Stimulated activated CD4-positive, alpha-beta T cell treated with anti-CD3 and anti-CD28 coated beads, Interleukin-15, amount 100 ng/mL, for 1 hour (primary cell): ENCODE measurements at places on chromosomes 7 and 10.

GRCh38 chr7:144975882-144976281 is 140.0 kb upstream of the TPK1 start:
- no peak for DNase-seq

GRCh38 chr7:33774762-33775523 is 130.4 kb upstream of the BMPER start:
- DNase-seq, result no peak

GRCh38 chr7:71933426-71933825 is 478.7 kb downstream of the CALN1 start:
- DNase-seq, result no peak

DNA sequence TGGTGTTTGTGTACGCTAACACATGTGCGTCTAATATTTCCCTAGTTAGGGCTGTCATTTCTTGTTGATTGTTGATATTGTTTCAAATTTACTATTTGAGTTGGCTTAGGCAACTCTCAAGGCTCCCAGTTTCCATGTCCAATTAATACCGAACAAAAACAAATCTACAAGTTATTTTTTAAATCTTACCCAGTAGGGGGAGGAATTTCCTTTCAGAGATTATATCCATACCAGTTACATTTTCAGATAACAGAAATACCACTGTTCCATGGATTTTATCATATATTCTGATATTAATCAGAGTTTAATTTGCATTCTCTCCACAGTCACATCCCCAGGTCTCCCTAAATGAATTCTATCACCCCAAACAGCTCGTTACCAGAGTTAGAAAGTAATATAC is 7.2 kb upstream of the AKR1B10 start:
- DNase-seq, result no peak

DNA sequence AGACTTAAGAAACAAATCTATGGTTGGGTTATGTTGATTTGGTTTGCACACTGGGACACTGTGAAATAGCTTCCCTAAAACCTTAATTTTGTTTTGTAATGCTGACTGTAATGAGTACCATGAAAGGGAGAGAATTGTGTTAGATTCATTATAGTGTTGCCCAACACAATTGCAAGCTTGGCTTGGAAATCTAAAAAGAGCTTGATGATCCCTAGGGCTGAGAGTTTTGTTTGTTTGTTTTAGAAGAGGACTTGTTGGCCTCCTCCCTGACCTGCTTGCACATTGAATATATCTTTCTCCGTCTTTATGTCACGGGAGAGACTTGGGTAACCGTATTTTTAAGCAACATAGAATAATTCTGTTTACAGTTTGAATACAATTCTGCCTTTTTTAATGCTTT is 410.1 kb downstream of the ARL4A start:
- DNase-seq, result no peak

- no peak for DNase-seq
Measured at GRCh38 chr7:148787571-148788295, 89.0 kb downstream of the CUL1 start.

DNA sequence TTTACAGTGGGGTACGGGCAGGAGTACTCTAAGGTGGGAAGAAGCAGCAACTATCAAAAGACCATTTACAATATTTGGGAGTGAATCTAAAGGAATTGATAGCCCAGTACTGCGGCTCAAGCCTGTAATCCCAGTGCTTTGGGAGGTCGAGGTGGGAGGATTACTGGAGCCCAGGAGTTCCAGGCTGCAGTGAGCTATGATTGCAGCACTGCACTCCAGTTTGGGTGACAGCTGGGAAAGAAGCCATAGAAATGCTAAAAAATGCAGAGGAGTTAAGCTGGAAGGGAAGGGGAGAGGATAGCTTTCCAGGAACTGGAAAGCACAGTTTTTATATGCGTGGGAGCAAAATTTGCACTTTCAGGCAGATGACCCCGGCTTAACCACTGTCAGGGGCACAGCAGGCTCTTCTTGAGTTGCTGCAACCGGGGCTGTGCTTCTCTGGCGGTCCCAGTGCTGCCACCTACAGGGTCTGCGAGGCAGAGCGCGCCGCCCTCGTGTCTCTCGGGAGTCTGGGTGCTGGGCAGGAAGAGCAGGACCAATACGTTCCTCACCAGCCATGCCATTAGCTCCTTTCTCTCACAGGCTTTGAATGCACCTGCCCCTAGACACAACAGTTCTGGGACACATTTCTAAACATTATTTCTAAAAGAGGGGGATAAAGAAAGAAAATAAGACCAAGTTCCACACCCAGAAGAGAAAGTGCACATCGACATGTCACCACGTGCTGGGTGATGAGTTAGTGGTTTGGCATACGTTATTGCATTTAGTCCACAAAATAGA is 10.1 kb upstream of the BMPER start:
- peak; percentile 37 for DNase-seq

DNA sequence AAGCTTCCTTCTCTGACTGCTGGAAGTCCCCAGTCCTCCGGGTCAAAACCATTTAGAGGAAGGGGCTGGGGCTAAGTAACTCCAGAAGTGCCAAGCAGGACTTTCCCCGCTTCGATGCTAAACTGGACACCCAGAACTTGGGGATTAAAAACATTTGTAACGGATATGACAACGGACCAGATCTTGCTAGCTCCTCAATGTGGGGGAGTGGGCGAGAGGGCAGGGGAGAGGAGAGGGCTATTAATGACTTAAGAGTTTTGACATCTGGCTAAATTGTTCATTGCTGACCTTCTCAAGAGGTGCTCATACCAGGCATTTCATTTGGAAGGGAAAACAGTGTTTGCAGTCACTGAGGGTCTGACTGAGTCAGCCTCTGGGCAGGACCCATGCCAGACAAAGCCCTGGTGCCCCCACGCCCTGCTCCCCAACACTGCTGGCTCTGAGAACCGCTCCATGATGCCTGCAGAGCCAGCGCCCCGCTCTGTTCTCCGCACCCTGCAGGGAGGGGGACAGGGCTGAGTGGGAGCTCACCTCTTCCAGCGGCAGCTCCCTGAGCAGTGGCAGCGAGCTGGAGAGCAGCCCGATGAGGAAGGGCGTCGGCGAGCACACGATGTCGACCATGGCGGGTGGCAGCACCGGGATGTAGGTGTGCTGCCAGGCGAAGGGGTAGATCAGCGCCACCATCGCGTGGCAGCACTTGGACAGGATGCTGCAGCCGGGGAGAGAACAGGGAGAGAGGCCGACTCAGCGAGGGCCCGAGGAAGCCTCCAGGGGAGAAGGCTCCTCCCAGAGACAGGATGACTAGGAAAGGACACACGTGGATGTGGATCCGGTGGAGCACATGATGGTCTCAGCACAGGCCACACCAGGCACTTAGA is 47.7 kb upstream of the MKRN1 start:
- DNase-seq, result no peak

GRCh38 chr10:55474258-55474657 is 673.2 kb upstream of the PCDH15 start:
- no peak for DNase-seq

DNA sequence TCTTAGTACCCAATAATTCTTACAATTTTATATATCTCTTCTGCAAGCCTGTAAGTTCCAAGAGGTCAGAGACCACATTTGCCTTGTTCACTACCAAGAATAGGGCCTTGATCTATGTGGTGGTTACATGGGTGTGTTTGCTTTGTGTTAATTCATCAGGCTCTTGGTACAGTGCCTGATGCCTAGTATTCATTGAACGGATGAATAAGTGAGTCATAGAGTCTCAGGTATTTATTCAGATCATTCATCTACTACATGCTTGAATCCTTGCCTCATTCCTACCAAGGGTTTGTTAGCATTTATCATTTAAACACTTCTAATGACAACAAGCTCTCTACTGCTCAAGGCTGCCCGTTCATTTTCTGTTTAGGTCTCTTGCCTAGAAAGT is 11.3 kb upstream of the SGPL1 start:
- no peak for DNase-seq

GRCh38 chr10:97427571-97428179 is 1.7 kb downstream of the PGAM1 start:
- no peak for DNase-seq

- DNase-seq, result no peak
Measured at GRCh38 chr10:75773813-75774782, 342.7 kb downstream of the LRMDA start.

- no peak for DNase-seq
Measured at GRCh38 chr7:66297579-66297978, 92.4 kb downstream of the TPST1 start.

DNA sequence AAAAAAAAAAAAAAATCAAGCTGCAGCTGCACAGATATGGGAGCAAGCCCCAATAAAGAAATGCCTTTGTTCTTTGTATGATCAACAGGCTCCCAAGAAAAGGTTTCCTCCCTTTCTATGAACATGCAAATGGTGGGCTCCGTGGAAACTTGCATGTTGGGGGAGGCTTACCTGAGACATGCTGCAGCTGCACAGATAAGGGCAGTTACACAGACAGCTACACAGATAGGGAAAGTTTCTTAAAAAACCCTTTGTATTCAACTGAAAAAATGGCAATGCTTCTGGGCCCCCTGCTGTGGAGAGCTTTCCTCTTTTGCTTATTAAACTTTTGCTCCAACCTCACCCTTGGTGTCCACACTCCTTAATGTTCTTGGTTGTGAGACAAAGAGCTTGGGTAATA is 29.8 kb upstream of the ZNF746 start:
- DNase-seq, result no peak

- DNase-seq, result no peak
Measured at GRCh38 chr7:128322040-128322643, 21.6 kb downstream of the RBM28 start.

DNA sequence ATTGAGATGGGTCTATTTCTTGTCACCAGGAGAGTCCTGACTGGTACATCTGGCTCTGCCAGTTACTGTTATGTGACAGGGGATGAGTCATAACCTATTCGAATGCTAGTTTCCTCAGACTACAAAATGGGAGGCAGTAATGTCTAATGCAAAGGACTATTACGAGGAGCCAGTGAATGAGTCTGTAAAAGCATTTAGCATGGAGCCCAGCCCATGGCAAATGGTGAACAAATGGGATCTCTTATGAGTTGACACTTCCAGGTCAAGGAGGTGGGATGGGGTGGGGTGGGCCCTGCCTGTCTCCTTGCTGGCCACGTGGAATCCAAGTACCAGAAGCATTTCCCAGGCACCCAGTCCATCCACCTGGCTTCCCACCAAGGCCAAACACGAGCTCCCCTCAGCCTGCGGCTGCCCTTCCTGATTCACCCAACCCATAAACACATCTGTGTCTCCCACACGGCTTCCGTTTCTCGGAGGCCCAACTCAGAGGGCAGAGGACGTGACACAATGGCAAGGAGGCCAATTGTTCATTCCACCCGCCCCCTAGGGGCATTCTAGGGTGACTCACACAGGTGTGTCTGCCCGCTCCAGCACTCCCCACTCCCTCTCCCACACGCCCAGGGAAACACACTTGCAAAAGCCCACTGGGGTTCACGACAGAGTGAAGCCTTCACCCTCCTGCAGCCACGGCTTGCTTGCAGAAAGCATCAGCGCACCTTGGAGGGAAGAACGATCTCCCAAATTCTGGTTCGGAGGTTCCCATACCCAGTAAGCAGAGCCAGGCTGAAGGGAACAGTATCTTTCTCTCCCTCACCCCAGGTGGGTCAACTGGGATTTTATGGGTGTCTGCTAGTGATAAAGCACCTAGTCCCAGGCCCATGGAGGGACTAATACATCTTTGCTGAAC is 109.8 kb downstream of the SH3PXD2A start:
- peak; percentile 36 for DNase-seq

DNA sequence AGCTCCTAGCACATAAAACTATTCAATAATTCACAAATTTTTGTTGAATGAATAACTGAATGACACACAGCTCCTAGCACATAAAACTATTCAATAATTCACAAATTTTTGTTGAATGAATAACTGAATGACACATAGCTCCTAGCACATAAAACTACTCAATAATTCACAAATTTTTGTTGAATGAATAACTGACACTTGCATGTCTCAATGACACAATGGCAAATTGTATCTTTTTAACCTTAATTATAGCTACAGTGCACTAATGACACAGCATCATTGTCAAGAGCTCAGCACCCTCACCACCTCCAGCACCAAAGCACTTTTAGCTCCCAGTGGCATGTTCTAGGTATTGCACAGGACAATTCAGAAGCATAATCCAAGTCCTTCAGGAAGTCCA is 131.6 kb downstream of the PDE1C start:
- DNase-seq, result no peak

DNA sequence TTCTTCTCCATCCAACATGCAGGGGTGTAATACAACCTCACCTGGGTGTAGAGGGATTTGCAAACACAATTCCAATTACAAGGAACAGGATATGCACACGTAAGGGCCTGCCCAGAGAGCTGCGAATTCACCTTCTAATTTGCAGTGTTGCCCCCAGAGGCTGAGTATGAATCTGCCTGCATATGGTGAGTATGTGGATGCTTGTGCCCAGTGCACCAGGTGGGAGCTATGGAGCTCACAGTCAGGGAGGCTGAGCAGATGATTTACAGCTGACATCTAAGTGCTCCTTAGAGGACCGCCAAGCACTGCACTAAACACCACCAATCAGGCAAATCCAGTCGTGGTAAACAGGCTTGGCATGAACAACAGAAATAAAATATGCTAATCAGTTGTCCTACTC is 132.0 kb downstream of the RELN start:
- DNase-seq, result no peak

GRCh38 chr10:125300937-125301336 is 140.6 kb upstream of the CTBP2 start:
- no peak for DNase-seq

DNA sequence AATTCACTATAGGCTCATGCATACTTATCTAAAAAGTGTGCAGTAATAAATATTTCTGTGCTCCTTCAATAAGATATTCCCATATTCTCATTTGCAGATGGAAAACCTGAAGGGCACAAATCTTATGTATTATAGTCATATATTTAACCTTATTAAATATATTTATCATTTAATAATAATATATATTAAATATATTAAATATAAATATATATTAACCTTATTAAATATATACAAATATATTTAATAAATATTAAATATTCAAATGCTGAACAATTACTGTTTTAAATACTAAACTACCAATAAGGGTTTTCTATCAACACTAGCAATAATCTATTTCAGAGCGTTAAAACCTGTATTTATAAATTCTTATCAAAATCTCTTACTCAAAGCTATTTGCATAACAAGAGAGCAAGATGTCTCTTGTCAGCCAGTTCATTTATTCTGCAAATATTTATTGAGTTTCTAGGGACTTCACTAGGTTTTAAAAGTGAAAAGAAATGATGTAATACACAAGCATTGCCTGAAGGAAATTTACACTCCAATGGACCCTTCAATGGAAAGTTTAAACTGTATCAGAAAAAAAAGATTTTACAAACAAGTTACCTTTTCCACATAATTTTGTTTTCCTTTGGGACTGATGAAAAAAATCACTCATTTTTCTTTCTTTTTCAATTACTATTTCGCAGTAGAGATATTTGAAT is 159.2 kb downstream of the AGMO start:
- no peak for DNase-seq

GRCh38 chr7:41886262-41886900 is 183.5 kb upstream of the INHBA start:
- DNase-seq, result no peak

- DNase-seq, result no peak
Measured at GRCh38 chr7:121175826-121176225, 153.0 kb upstream of the WNT16 start.
